ENCODE measurements at places on chromosomes 5 and 9.

DNA sequence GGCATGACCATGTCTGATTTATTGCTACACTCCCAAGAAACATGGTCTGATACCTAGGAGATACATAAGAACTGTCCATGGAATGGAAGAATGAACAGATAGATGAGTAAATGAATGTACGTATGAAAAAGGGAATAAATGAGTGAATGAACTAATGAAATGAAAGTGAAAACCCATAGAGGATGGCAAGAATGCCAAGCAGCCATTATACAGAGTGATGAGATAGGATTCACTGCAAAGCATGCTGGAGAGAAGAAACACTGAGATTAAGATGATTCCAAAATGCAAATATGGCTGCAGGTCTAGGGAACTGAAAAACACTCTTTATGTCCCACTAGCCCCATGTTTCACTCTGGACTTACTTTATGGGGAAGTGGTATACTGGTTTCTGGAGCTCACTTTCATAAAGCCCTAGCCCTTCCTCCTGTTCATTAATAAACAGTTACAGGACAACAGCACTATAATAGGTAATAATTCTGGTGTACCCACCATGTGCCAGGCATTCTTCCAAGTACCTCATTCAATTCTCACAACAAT lies 170.3 kb upstream of the RAD23B start:
- no peak for DNase-seq

- no peak for DNase-seq
Observed at GRCh38 chr9:80946496-80947170, 742.7 kb downstream of the TLE1 start.

GRCh38 chr9:82560457-82560904 lies 502.5 kb downstream of the RASEF start:
- no peak for DNase-seq

DNA sequence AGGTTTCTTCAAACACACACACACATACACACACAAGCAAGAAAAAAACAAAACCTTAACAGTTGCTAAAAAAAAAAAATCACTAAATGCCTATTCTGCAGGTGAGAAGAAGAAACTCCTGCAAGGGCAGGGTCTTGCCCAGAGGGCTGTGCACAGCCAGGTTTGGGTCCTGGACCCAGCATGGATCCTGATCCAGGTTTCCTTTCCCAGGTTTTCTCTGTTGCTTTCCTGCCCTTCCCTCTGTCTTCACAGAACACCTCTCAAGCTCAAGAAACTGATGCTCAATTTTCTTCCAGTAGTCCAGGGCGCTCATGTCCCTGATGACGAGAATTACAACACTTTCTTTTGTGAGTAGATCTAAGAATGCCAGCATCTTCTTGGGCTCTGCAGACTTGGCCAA lies 136.6 kb downstream of the PAX5 start:
- DNase-seq, result no peak

GRCh38 chr9:107108342-107109130 lies 174.5 kb upstream of the RAD23B start:
- no peak for DNase-seq

DNA sequence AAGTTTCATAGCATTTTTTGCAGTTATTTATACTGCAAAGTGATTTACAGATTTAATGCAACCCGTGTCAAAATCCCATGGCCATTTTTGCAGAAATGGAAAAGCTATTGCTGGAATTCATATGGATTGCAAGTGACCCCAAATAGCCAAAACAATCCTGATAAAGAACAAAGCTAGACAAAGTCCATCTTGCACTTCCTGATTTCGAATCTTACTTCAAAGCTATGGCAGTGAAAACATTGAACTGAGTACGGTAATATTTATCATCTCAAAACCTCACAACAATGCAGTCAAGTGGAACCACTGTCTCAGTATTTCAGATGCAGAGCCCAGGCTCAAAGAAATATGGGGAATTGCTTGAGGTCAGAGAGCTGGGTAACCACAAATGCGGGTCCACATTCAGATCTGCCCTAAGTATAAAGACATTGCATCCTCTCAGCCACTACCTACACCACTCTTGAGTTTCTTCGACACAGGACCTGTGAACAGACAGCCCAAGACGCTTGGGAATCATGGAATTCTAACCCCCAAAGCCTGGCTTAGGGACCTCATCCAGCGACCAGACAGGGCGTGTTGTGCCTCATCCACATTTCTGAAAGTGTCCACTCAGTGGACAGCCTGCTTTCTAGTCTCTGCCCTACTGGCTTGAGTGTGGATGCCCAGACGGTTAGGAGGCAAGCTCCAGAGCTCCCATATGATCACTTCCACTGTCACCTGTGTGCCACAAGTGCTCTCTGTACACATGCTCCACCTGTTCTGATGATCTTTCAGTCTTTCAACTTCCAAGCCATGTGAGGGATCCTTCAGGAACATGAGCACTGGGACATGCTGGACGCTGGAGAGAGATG lies 39.3 kb upstream of the KCNIP1 start:
- DNase-seq, result no peak

DNA sequence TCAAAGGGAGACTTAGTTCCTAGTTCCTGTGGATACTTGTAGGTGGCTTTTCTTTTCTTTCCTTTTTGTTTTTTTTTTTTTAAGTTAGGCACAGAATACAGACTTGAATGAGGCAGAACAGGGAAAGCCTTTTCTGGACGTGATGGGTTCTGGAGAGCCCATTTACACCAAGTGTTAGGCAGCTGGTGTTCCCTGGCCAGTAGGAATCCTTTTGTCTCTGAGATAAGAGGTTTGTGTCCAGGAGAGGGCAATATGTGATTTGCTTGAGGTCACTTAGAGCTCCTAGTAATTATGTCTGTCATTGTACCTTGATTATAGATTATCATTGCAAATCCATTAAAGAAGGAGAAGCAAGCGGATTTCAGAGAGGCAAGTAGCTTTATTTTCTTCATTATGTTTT lies 9.1 kb downstream of the MEGF10 start:
- DNase-seq, result no peak

DNA sequence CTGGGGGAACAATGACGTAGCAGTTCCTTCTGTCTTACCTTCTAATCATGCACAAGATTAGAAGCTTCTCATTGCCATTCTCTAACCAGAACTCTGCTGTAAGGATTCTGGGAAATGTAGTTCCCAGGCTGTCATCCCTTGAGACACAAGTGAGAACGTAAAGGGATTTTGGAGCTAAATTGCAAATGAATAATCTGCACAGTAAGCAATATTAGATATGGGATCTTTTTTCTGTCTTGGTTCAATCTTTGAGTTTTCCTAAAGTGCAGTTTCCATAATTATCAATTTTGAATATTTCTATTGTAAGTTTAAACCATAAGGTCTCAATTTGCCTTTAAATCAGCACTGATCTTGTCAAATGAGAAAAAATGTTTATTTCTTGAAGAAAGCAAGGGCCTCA lies 189.7 kb upstream of the PLPPR1 start:
- DNase-seq, result no peak

- no peak for DNase-seq
Observed at GRCh38 chr9:131095666-131096268, 564 bp upstream of the AIF1L start.

GRCh38 chr5:145911164-145911563 lies 25.2 kb upstream of the SH3RF2 start:
- DNase-seq, result no peak

GRCh38 chr9:127788337-127789011 lies 2.6 kb downstream of the CDK9 start:
- no peak for DNase-seq

DNA sequence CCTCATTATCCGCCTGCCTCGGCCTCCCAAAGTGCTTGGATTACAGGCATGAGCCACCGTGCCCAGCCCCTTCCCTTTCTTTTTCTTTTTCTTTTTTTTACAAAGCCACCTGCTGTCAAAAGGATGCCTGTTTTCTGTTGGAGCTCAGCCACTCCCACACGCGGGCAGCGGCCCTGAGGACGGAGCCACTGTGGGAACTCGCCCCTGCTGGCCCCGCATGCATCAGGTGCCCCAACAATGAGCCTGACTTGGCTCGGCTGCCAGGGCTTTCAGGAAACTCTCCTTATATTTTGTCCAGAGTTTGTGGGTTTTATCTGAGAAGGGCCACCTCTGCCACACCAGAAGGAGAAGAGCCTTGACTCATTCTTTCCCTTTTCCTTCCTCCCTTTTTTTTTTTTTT lies 37.1 kb upstream of the LRRC14B start:
- DNase-seq, result no peak

GRCh38 chr9:135794057-135794335 lies 92.0 kb downstream of the KCNT1 start:
- no peak for DNase-seq

DNA sequence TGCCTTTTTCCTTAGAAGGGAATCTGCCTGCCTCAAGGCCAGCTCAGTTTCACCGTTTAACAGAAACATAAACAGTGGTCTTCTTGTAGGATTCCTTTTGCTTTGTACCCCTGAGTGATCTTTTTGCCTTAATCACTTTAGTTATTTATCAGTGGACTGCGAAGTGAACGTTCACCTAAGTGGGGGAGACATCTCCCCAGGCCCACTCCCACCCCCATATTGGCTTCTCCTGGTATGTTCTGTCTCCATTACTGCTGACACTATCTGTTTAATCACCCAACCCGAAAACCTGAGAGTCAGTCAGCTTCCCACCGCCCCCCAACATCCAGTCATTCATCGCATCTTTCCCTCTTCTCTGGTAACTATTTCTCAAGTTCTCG lies 1.4 kb downstream of the SKP2 start:
- DNase-seq, result no peak

GRCh38 chr9:114869845-114870244 lies 60.5 kb downstream of the TNFSF8 start:
- no peak for DNase-seq

DNA sequence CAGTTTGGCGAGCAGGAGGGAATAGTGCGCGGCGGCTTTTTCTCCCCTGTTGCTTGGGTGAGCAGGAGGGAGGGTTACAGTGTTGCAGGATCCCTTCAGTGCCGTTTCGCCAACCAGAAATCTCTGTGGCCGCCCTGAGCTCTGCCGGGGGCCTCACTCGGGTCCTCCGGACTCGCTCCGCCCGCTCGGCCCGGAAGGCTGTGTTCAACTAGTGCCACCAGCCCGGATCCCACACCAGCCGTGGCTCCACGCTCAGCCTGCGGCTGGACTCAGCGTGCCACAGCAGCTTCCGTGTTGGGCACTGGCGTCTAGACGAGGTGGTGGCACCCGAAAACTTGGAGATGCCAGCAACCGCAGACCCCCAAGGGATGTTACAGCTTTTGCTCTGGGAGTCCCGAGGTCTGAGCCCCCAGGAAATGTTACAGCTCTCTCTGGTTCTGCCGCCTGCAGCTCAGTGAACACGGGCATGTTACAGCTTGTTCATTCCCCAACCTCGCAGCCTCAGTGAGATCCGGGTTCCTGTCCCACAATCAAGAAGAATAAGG lies 16.0 kb upstream of the OR13C9 start:
- no peak for DNase-seq

- no peak for DNase-seq
Observed at GRCh38 chr5:142293486-142293885, 31.3 kb downstream of the SPRY4 start.

- DNase-seq, result no peak
Observed at GRCh38 chr9:131960311-131960710, 119.4 kb downstream of the MED27 start.

DNA sequence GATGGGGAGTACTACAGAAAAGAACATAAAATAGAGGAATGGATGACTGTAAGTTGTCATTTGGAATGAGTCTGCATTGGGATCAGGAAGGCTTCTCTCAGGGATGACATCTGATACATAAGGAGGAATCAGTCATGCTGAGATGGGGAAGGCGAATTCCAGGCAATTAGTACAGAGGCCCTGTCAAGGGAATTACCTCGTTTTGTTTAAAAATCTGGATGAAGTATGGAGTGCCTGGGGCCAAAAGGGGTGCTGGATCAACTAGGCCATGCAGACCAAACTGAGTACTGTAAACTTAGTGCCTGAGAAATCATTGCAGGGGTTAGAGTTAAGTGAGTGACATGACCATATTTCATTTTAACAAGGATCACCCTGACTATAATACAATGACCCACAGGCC lies 30.5 kb downstream of the JAKMIP2 start:
- DNase-seq, result no peak

DNA sequence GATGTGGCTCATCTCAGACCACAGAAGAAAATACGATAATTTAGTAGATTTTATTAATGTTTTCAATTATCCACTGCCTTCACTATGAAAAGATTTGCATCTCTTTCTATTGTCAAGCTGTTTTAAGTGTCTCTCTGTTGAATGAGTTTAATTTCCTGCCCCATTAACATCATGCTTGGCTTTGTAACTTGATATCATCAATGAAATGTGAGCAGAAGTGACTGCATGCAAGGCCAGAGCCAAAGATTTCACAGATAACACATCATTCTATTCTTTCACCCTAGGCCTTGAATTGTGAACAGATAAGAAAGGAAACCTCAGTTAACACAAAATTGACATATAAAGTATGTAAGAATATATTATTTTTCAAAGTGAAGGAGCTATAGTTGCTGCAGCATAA lies 986.4 kb upstream of the CDH18 start:
- DNase-seq, result no peak

DNA sequence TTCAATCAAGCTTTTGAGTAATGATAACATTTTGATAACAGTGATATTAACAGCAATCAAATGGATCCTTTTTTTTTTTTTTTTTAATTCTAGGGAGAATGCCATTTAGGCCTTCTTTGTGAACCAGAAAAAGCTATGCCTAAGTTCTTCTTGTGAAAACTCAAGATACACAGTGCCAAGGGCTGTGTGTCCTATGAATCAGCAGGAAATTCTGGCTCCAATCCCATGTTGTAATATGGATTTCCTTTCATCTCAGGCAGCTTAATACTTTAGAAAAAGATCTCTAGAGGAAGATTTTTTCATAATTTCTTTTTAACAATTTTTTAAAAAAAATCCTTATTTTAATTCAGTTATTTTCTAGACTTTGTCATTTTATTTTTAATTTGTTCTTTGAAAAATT lies 96.1 kb downstream of the NUDT12 start:
- DNase-seq, result no peak

- DNase-seq, result no peak
Observed at GRCh38 chr5:10685115-10685521, 75.9 kb downstream of the DAP start.

- DNase-seq, result no peak
Observed at GRCh38 chr9:91047529-91047928, 245.9 kb downstream of the SYK start.

GRCh38 chr5:84242286-84242685 lies 142.4 kb downstream of the EDIL3 start:
- DNase-seq, result no peak

Measured in esophagus squamous epithelium (tissue), 5 donors.